ENCODE measurements at places on chromosomes 3 and 15. TPM values are rescaled to one million over a fixed set of nuclear protein-coding genes. Genes with fewer than 3 reads are reported as not detected.

DNA sequence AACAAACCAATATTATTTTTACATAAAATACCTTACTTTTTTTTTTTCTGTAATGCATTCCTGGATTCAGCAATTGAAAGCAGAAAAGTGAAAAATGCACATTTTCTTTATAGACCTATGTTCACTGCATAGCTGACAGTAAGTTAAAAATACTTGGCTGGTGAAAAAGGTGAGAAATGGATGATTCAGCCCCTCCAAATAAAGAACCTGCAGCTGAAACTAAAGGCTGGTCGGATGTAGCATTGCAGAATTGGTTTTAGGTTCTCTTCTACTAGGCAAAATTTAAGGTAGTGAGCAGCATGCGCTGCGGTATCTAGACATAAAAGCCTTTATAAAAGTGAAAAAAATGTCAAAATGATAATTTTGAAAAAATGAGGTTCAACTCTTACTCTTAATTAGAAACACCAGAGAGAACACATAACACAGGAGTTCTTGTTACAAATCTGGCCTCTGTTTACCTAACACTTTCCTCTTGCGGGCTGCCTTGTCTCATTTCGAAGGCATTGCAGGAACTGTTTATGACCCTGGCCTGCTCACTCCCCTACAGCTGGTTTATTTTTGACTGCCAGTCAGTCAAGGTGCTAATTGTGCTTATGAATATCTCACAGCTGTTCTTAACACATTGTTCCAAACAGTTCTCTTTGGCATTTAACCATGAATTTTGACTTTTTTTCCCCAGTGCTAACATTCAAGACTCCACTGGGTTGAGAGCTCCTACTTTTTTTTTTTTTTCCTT, 455.4 kb upstream of the TBL1XR1 start:
- no peak for DNase-seq

- DNase-seq = no peak
Measured at GRCh38 chr15:60989696-60990095, 239.4 kb downstream of the RORA start.

NCKIPSD gene
- total RNA-seq = 34.0 TPM

STAB1 gene
- total RNA-seq = 1.1 TPM

DNA sequence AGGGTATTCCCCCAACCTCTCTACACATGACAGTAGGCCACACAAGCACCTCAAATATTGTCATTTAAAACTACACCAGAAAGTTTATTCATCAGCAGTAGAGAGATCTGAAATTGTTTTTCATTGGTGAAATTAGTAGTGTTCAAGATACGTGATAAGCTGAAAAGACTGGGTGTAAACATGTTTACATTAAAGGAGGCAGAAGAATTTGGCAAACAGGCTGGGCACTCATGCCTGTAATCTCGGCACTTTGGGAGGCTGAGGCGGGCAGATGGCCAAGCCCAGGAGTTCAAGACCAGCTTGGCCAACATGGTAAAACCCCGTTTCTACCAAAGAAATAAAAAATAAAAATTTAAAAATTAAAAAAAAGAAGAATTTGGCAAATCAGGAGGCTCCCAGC, 255.6 kb downstream of the FOXP1 start:
- no peak for DNase-seq

MESP2 gene
- total RNA-seq = 0.29 TPM

GRCh38 chr3:189286188-189286587, 114.4 kb downstream of the TPRG1 start:
- no peak for DNase-seq

LSAMP gene
- 12.2 TPM for total RNA-seq

DNA sequence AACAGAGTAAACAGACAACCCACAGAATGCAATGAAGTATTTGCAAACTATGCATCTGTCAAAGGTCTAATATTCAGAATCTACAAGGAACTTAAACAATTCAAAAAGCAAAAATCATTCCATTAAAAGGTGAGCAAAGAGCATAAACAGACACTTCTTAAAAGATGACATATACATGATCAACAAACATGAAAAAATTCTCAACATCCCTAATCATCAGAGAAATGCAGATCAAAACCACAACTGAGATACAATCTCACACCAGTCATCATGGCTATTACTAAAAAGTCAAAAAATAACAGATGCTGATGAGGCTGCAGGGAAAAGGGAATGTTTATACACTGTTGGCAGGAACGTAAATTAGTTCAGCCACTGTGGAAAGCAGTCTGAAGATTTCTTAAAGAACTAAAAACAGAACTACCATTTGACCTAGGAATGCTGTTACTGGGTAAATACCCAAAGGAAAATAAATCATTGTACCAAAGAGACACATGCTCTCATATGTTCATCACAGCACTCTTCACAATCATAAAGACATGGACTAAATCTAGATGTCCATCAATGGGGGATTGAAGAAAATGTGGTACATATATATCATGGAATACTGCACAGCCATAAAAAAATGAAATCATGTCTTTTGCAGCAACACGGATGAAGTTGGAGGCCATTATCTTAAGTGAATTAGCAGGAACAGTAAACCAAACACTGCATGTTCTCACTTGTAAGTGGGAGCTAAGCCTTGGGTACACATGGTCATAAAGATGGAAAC, 393.3 kb upstream of the CBLB start:
- DNase-seq = no peak

MEGF11 gene
- 0.63 TPM for total RNA-seq
